ENCODE measurements at places on chromosomes 2 and 18.

DNA sequence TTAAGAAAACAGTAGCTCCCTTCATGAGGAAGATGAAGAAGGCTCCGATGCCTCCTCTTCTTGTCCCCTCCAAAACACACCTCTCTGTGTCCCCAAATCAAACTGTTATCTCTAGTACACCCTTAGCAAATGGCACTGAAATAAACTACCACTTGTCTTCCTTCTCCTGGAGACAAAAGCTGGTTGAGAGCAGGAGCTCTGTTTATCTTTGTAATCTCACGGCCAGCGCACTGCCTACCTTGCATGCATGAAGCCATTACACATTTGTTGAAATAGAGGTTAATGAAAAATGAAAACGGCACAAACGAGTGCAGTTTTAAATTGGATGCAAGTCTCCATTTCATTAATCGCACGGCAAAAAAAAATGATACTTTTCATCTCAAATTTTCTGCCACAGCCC lies 113.7 kb downstream of the EPB41L3 start:
- DNase-seq, result no peak

- DNase-seq, result no peak
These were observed 27.5 kb upstream of the FAHD2A start for GRCh38 chr2:95374921-95375471.

GRCh38 chr2:111688482-111688881 lies 195.5 kb downstream of the ANAPC1 start:
- DNase-seq, result no peak

GRCh38 chr2:3348767-3349166 lies 28.9 kb downstream of the EIPR1 start:
- no peak for DNase-seq

GRCh38 chr18:63249771-63250170 lies 69.8 kb downstream of the BCL2 start:
- no peak for DNase-seq

Measured in sciatic nerve (tissue), 2 donors.